ENCODE measurements at places on chromosomes 5 and 9.

DNA sequence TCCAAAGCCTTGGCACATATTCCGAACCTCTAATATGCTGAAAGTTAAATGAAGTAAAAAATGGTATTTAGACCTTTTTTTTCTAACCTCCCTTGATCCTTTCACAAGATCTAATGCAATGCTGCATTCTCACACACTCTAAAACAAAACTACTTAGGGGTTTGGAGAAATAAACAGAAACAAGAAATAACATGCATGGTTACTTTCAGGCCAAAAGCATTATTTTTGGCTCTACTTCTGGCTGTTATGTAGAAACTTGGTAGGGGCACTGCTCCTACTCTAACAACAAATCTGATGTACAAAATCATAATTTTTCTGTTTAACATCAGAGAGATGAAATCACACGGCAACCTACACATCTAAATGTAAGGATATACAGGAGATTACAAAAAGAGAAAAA lies 51.2 kb downstream of the CHD1 start:
- DNase-seq: no peak

- DNase-seq: no peak
Measured at GRCh38 chr5:135455876-135456237, 3.7 kb upstream of the TIFAB start.

GRCh38 chr5:96870094-96871026 lies 5.9 kb upstream of the ERAP2 start:
- DNase-seq: no peak

DNA sequence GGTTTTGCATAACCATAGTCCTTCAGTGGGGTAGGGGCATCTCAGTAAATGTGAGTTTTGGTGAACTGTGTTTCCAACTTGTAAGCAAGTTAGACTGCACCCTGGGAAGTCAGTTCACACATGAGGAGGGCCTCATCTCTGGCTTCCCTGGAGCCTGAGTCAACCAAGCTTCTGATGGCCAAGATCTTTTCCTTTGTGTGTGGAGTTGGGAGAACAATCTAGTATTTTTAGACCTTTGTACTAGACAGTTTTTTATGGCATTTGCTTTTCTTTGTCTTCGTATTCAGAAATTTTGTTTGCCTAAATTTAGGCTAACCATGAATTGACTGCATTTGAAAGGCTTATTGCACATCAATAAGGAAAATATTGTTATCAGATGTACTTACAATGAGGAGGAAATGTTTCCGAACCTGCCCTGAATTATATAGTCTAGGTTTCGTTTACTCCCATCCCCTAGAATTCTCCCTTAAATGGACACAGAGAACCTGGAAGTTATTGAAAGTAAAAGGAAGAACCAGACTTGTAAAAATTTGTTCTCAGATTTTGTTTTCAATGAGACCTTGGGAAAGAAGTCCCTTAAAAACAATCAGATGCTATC lies 204.6 kb downstream of the AOPEP start:
- DNase-seq: no peak

DNA sequence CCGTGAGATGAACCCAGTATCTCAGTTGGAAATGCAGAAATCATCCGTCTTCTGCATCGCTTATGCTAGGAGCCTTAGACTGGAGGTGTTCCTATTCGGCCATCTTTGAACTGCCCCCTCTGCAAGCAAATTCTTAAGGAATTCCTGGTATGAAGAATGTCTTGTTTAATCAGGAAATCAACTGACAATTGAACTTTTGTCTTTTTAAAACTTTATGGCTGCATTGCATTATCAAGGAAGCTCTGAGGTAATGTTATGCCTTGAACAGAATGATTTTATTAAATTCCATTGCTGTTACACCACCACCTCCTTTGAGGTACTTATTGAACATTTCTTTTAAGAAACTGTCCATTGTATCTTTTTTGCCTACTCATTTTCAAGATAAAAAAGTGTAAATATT lies 1915.7 kb upstream of the CDH9 start:
- no peak for DNase-seq

DNA sequence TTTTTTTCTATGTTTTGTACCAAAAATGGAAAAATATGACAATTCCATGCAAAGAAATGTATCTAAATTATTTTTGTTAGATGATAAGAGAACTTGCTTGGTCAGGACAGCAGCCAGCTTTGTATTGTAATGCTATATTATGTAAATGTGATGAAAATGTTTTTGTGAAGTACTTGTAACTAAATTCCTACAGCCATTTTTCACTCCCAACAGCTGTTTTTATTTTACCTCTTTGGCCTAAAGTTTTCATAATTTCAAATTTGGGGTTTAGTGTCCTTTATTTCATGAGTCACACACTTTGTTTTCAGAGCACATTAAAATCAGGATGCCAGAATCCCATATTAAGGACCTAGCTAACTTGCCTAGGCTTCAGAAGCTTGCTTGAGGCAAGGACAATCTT lies 64.1 kb downstream of the WDR41 start:
- no peak for DNase-seq

- no peak for DNase-seq
Measured at GRCh38 chr9:111023128-111023527, 15.1 kb downstream of the LPAR1 start.

- DNase-seq: no peak
Measured at GRCh38 chr9:131227112-131227958, 49.0 kb downstream of the FAM78A start.

- no peak for DNase-seq
Measured at GRCh38 chr5:157770665-157771064, 27.2 kb downstream of the LSM11 start.

GRCh38 chr5:177336112-177336511 lies 15.4 kb downstream of the LMAN2 start:
- DNase-seq: no peak

- no peak for DNase-seq
Measured at GRCh38 chr9:4287886-4288588, 11.8 kb downstream of the GLIS3 start.

GRCh38 chr9:16294133-16294770 lies 576.2 kb downstream of the BNC2 start:
- no peak for DNase-seq
